ENCODE measurements at places on chromosomes 13 and 19. TPM values are rescaled to one million over a fixed set of nuclear protein-coding genes. Genes with fewer than 3 reads are reported as not detected.

Gene SHISA2
- total RNA-seq = not detected

Gene MIA
- total RNA-seq = not detected

Gene KLK4
- 0.07 TPM for total RNA-seq

Gene ATP11A
- 8.1 TPM for total RNA-seq

Gene PPAN
- 46.3 TPM for total RNA-seq

Gene FBXL3
- total RNA-seq = 17.3 TPM

Gene TNNT1
- total RNA-seq = 141 TPM

Gene TEX29
- 0.17 TPM for total RNA-seq

Gene PRODH2
- 0.66 TPM for total RNA-seq

Gene PCDH9
- total RNA-seq = 7.8 TPM

Gene CHAF1A
- total RNA-seq = 23.6 TPM

Gene SMIM44
- total RNA-seq = not detected

Gene MRPL34
- 96.7 TPM for total RNA-seq

Gene SLC7A9
- 0.44 TPM for total RNA-seq

Gene GNA15
- not detected for total RNA-seq

Gene MAP1S
- total RNA-seq = 26.1 TPM

Gene FFAR3
- total RNA-seq = not detected

Gene CEBPA
- 7.6 TPM for total RNA-seq

Gene ZNF530
- total RNA-seq = 5.5 TPM

Gene PABPC3
- 0.17 TPM for total RNA-seq

Gene MEF2B
- total RNA-seq = 0.74 TPM

Gene THSD8
- 13.2 TPM for total RNA-seq

Gene EEF1AKMT1
- total RNA-seq = 4.2 TPM

Gene RNF225
- 0.13 TPM for total RNA-seq

Gene CD79A
- total RNA-seq = 1.1 TPM

Gene BSPH1
- total RNA-seq = not detected

Gene ZNF583
- 2.0 TPM for total RNA-seq

Gene MAP2K7
- 18.7 TPM for total RNA-seq

Gene CCDC70
- total RNA-seq = not detected

Gene TEAD2
- total RNA-seq = 14.1 TPM

Gene TMPRSS9
- 0.08 TPM for total RNA-seq

Gene GZMM
- 0.25 TPM for total RNA-seq

Gene LGI4
- total RNA-seq = 0.27 TPM

Gene DENND1C
- 0.56 TPM for total RNA-seq

Gene ZNF442
- not detected for total RNA-seq

All from A549 treated with DMSO at 1 μM for 4 hours (cell line).